Ecto neural progenitor cell (in vitro differentiated cells): ENCODE measurements at places on chromosomes 6 and 20.

- DNase-seq = peak; percentile 77
These were observed 7.2 kb downstream of the HLA-G start for GRCh38 chr6:29834564-29835436.

DNA sequence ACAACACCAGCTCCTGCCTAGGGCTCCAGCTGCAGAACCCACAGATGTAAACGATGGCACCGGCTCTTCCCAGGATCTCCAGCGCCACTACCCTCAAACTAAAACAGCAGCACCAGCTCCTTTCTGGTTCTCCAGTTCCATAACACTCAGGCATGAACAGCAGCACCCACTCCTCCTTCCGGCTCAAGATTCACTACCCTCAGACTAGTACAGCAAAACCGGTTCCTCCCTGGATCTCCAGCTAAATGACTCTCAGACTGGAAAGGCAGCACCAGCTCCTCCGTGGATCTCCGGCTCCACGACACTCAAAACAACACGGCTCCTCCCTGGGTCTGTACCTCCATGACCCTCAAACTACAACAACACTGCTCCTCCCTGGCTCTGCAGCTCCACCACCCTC lies 325.0 kb downstream of the PREX1 start:
- no peak for DNase-seq

GRCh38 chr6:49978332-49979226 lies 9.2 kb upstream of the DEFB113 start:
- DNase-seq = no peak

- no peak for DNase-seq
These were observed 406.9 kb upstream of the MAP3K7 start for GRCh38 chr6:90993770-90994169.

GRCh38 chr6:126957721-126958120 lies 160.8 kb upstream of the RSPO3 start:
- no peak for DNase-seq

GRCh38 chr6:36049582-36049981 lies 22.0 kb downstream of the MAPK14 start:
- no peak for DNase-seq

GRCh38 chr6:99836471-99836870 lies 157.6 kb downstream of the MCHR2 start:
- no peak for DNase-seq

DNA sequence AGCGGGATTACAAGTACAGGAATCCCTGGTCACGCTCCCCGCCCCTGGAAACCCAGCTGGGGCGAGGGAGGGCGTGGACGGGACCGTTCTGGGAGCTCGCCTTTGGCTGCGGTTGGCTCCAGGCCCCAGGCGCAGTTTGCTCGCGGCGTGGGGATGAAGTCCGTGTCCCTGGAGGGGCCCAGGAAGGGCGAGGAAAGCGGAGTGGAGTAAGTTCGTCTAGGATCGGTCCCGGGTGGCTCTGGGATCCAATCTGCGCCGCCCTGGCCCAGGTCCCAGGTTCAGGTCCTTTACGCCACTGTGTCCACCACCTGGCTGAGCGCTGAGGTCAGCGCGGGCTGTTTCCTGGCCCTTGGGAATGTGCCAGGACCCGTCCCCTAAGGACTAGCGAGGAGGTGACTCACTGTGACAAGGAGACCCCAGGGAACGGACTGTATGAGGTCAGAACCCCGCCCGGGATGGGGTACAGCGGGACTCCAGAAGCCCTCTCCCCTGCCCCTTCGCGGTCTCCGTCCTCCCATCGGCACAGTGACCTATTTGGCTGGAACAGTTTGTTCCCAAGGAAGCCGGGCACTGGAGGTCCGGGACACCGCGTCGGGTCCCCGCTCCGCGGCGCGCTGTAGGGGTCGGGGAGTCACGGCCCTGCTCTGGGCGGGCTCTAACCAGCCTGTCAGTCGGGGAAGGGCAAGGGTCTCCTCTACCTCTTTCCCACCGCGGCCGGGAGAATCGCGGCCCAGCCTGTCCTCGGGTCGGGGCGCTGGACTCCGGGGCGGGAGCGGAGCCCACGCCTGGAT lies 724 bp downstream of the CDKN1A start:
- peak; percentile 72 for DNase-seq

DNA sequence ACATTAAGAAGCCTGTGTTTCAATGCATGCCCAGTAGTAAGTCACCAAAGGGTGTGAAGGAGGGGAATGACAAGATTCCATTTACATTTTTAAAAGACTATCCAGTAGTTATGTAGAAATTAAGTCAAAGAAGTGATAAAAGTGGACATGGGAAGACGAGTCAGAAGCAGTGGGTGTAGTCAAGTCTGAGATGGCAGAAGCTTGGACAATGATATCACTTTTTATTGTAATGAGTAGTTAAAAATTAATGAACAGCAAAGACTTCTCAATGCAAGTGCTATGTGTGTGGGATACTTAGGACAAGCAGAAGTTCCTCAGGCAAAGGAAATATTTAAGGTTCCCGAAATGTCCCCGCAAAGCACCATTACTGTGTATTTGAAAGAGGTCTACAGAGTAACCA lies 156.0 kb downstream of the DST start:
- no peak for DNase-seq

- DNase-seq = no peak
These were observed 28.8 kb downstream of the GCM1 start for GRCh38 chr6:53119772-53120409.

- DNase-seq = no peak
These were observed 58.4 kb downstream of the HIVEP2 start for GRCh38 chr6:142886431-142887170.

DNA sequence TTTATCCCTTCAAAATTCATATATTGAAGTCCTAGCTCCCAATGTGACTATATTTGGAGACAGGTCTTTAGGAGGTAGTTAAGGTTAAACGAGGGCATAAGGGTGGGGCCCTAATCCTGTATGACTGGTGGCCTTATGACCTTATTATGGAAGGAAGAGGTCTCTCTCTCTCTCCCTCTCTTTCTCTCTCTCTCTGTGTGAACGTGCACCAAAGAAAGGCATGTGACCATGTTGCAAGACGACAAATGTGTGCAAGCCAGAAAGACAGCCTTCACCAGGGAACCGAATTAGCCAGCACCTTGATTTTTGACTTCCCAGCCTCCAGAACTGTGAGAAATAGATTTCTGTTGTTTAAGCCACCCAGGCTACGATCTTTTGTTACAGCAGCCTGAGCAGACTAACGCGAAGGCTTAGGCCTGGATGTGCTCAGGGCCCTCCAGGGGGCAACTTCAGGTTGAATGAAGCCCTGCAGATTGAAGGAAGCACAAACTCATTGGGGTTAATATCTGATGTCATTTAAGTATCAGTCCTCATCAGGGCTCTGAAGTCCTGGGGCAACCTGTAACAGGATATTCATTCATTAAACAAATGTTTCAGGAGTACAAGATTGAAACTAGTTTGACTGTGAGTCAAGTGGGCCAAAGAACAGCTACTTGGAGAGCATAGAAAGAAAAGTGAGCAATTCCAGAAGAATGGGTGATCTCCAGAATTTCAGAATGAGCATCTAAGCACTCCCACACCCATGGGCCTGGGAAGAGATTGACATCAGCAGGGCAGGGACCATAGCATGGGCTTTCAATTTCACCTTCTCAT lies 157.4 kb upstream of the TNFAIP3 start:
- DNase-seq = no peak

DNA sequence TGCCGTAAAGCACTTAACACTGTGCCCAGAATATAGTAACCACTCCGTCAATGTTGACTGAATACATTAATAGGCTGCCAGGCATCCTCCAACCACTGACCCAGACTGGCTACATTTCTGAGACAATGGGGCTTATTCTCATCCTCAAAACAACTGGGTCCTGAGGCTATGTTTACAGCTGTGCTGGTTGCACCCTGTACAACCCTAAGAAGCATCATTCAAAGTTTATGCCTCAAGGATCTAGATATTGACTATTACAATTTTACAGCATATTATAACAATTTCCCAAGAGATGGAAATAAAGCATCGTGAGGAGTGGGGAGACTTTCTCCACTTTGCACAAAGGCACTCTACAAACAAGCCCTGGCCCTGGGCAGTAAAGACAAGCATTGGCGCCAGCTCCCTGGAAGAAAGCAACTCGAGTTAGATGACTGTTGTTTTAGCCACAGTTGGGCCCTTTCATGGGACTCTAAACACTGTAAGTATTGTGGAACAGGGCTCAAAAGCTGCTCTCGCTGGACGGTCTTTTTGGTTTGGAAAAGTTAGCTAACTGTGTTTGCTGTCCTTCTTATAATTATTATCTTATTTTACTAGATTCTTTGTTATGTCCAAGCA lies 30.2 kb downstream of the MYLIP start:
- no peak for DNase-seq

GRCh38 chr6:73263570-73263909 lies 544 bp upstream of the KHDC1 start:
- DNase-seq = no peak
